ENCODE measurements at places on chromosomes 2 and 18.

GRCh38 chr2:159564081-159564480, 52.3 kb downstream of the BAZ2B start:
- no peak for DNase-seq

GRCh38 chr2:241065355-241065803, 36.7 kb downstream of the MTERF4 start:
- DNase-seq = no peak

DNA sequence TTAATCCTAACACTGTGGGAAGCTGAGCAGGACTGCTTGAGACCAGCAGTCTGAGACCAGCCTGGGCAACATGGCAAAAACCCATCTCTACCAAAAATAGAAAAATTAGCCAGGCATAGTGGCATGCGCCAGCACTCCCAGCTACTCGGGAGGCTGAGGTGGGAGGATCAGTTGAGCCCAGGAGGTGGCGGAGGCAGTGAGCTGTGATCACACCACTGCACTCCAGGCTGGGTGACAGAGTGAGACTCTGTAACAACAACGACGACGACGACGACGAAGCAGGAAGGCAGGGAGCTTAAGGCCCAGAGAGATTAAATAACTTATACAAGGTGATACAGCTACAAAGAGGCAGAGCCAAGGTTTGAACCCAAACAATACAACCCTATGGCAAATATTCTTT, 37.3 kb downstream of the CFAP36 start:
- no peak for DNase-seq

- DNase-seq = no peak
Measured at GRCh38 chr2:216742411-216742810, 47.1 kb upstream of the IGFBP5 start.

- no peak for DNase-seq
Measured at GRCh38 chr2:240994171-240994896, 4.1 kb upstream of the SNED1 start.

GRCh38 chr2:7430869-7431641, 513.8 kb downstream of the RNF144A start:
- DNase-seq = peak; percentile 15

DNA sequence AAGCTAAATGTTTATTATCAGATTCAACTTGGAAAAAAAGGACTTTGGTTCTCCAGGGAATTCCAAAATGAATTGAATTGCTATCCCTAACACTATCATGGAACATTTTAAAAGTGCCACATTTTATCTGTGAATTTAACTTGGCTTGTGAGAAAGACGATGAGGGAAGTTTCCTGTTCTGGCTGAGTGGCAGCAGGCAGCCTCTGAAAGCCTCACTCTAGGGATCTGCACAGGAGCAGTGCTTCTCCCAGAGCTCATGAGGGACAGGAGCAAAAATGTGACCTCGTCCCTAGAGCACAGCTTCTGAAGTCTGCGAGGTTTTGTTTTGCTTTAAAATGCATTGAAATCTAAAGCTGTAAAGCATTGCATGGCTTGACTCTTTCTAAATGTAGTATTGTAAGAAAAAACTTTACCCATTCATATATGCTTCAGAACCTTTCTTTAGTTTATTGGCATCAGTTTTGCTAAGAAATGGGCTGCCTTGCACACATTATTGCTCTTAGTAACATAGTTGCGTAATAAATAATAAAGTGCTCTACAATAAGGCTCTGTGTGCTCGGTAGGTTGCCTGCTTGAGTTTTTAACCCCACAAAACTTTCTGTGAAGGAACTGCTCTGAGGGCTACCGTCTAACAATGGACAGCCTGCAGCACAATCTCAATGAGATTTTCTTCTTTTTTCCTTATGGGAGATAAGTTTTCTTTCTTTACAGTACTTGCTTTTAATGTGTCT, 136.2 kb upstream of the CDCA7 start:
- no peak for DNase-seq

GRCh38 chr2:63780518-63781155, 61.1 kb upstream of the UGP2 start:
- DNase-seq = no peak

DNA sequence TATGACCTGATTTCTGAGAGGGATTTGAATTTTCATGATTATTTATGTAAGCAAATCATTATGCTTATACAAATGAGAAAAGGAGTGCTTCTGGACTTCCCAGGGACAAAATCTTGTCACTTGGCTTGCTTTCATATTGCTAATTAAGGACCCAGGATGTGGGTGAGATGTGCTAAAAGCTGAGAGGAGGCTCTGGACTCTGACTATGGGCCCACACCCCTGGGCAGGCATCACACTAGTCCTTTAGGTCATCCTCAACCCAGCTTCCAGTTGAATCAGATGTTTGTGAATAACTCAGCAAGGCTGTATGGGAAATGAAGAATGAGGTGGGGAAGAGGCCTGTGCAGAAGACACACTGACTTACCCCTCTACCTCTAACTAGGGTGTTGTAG, 11.9 kb downstream of the IL1B start:
- DNase-seq = no peak

GRCh38 chr18:10949655-10950054, 199.7 kb downstream of the PIEZO2 start:
- DNase-seq = no peak
